Stimulated activated CD4-positive, alpha-beta T cell treated with anti-CD3 and anti-CD28 coated beads, Interleukin-12 subunit alpha, Interleukin-12 subunit beta, amount 100 ng/mL, for 48 hours (primary cell): ENCODE measurements at places on chromosomes 5 and 9.

- DNase-seq, result no peak
Observed at GRCh38 chr9:137953683-137954438, 76.3 kb downstream of the CACNA1B start.

GRCh38 chr5:95620030-95620869 is at the start of gene GPR150:
Gene GPR150, plus strand, starts transcription at chr5:95620087. Its CDS starts 189 bp downstream, at chr5:95620276.
- peak; percentile 61 for DNase-seq

DNA sequence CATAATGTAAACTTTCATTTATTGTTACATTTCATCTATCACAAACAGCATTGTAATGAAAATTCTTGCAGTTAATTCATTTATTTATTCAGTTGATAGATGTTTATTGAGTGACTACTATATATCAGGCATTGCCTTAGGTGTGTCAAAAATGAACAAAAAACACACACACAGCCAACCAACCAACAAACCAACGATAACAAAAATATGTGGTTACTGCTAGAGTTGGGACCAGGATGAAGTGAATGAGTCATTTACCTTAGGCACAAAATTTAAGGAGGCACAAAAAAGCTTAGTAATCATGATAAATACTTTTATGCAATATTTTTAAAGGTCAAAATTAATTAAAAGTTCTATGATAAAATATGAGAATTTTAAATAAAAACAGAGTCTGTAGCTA is 223.4 kb downstream of the CSNK1G3 start:
- no peak for DNase-seq

- DNase-seq, result no peak
Observed at GRCh38 chr9:38331141-38331540, 61.4 kb upstream of the ALDH1B1 start.

GRCh38 chr5:115549154-115549553 is 4.6 kb upstream of the FEM1C start:
- peak; percentile 3 for DNase-seq

DNA sequence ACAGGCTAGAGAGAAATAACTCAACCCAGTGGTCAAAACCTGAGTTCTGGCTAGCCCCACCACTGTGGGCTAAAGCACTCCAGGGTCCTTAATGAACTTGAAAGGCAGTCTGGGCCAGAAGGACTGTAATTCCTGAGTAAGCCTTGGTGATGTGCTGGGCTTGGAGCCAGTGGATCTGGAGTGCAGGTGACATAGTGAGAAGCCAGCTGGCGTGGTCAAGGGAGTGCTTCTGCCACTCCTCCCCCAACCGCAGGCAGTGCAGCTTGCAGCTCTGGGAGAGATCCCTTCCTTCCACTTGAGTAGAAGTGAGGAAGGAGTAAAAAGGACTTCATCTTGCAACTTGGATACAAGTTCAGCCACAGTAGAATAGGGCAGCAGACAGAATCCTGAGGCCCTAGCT is 424.0 kb downstream of the CDH18 start:
- DNase-seq, result no peak

- DNase-seq, result no peak
Observed at GRCh38 chr9:127058645-127059021, 63.8 kb downstream of the ANGPTL2 start.

- no peak for DNase-seq
Observed at GRCh38 chr5:13212886-13213285, 731.6 kb downstream of the DNAH5 start.

DNA sequence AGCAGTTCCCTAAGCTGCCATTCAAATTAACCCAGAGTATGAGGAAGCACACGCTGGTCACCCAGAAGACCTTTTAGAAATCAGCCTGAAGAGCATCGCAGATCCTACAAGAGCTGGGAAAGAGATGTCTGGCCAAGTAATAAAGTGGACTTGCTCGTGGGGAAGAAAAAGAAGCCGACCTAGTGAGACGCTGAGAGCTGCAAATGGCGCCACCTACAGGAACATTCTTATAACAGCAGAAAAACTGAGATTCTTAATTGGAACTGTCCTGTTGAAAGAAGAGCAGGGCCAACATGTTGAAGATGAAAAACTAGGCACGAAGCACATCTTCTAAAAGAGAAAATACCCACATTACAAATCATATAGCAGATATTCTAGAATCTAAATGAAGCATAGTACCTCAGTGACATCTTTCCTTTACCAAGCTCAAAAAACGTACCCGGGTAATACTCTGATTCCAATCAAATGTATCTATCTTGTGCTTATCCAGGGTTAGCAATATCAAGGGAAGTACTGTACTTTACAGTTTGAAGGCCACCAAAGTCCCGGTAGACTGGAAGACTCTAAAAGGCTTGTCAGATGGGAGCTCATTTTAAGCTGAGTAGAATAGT is 3.9 kb upstream of the GNAQ start:
- DNase-seq, result peak; percentile 26

- DNase-seq, result no peak
Observed at GRCh38 chr9:7901621-7902020, 102.0 kb upstream of the DMAC1 start.

- DNase-seq, result no peak
Observed at GRCh38 chr5:81156732-81157131, 76.4 kb upstream of the CKMT2 start.
